ENCODE measurements at places on chromosomes 7 and 10. TPM values are rescaled to one million over a fixed set of nuclear protein-coding genes. Genes with fewer than 3 reads are reported as not detected.

DNA sequence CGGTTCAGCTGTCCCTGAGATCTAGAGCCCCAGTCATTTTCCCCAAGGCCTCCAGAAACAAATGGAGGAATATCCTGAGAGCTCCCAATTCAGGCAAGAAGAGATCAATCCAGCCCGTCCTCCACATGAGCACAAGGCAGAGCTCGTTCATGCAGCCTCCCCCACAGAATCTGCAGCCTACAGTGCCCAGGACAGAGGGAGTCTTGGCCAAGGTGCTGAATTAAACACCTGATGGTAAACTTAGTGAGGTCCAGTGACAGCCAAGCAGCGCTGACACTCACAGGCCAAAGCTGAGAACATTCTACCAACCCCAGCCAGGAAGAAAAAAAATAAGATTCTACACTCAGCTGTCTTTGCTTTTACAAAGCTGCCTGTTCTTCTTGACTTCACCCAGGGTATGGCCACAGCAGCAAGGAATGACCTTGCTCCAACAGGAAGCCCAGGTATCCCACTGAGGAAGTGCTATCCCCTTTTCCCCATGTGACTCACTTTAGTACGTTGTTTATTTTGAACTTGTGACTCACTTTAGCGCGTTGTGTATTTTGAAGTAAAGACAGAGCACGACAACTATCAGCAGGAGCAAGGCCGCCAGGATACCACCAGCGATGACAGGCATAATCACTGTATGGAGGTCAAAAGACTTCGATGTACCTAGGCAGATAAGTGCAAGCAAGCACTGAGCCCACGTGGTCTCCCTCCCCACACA lies 4.4 kb upstream of the CUZD1 start:
- no peak for DNase-seq

Gene IFIT1
- 36.7 TPM for total RNA-seq

Gene DNAJC9
- 28.9 TPM for total RNA-seq

DNA sequence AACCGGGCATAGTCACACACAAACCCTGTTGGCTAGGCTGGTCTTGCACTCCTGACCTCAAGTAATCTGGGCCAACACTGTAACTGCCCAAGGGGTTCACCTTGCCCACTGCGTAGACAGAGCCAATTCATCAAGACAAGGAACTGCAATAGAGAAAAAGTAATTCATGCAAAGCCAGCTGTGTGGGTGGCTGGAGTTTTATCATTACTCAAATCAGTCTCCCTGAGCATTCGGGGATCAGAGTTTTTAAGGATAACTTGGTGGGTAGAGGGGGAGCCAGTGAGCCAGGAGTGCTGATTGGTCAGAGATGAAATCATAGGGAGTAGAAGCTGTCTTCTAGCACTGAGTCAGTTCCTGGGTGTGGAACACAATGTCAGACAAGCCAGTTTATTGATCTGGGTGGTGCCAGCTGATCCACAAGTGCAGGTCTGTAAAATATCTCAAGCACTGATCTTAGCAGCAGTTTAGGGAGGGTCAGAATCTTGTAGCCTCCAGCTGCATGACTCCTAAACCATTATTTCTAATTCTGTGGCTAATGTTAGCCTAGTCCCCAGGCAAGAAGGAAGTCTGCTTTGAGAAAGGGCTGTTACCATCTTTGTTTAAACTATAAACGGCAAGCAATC lies 15.6 kb upstream of the FXYD4 start:
- peak; percentile 57 for DNase-seq

GRCh38 chr7:139543801-139544603 lies 20.5 kb downstream of the CLEC2L start:
- no peak for DNase-seq
